ENCODE measurements at places on chromosomes 16 and 17. TPM values are rescaled to one million over a fixed set of nuclear protein-coding genes. Genes with fewer than 3 reads are reported as not detected.
A peak's percentile ranks its signal among the peaks of the same experiment; 100 is the strongest.

The LGALS9B gene
- 1.2 TPM for total RNA-seq

The MPP3 gene
- total RNA-seq = 23.9 TPM

The ZNF205 gene
- 4.1 TPM for total RNA-seq

The C17orf113 gene
- total RNA-seq = 0.86 TPM

The KRT20 gene
- not detected for total RNA-seq

The MMP25 gene
- total RNA-seq = 113 TPM

The IFT20 gene
- 30.7 TPM for total RNA-seq

DNA sequence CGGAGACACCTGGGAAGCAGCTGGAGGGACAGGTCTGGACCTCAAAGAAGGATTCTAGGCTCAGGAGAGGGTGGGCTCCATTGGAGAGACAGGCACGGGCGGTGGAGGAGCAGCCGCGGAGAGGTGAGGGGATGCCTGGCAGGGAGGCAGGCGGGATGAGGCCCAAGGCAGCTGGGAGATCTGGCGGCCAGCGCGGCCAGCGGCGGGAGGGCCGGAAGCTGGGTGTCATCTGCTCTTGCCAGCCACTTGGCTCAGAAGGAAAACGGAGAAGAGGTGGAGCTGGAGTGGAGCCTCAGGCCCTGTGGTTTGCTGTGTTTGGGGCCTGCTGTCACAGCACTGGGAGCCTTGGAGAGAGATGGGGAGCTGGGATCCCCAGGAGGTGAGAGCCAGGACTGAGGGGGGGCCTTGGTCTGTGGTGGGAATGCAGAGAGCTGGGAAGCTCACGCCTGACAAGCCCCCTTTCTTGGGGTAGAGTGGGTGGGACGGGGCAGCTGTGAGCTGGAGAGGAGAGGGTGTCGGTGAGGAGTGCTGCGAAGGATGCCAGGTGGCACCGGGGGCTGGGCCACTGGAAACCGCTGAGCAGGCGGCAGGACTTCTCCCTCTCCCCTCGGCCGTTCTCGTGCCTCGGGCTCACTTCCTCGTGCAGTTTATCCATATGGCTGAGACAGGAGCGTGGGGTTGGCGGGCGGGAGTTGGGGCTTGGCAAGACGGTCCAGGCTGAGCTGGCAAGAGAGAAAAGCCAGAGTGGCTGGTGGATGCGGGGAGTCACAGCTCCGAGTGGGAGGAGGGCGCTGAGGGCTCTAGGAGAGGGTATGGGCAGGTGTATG lies 8.0 kb downstream of the TBC1D24 start:
- H3K27ac ChIP-seq = peak overlapping the region; percentile 60
- no peaks in the 10 kb centered on the region for H3K36me3 ChIP-seq
- DNase-seq = no peak
- H3K4me1 ChIP-seq = peaks cover 11% of the 10 kb centered on the region

GRCh38 chr17:17491031-17491471 lies 5.1 kb downstream of the RASD1 start:
- H3K36me3 ChIP-seq = peaks cover 2% of the 10 kb centered on the region
- peaks cover 50% of the 10 kb centered on the region for H3K4me1 ChIP-seq
- DNase-seq = peak; percentile 38

GRCh38 chr16:4679850-4680636 lies 13.3 kb upstream of the NUDT16L1 start:
- H3K27me3 ChIP-seq = no peaks in the 10 kb centered on the region
- peaks cover 48% of the 10 kb centered on the region for H3K4me1 ChIP-seq
- DNase-seq = peak; percentile 95
- peak overlapping the region; percentile 23 for H3K4me3 ChIP-seq

GRCh38 chr17:72387969-72388368 lies 267.1 kb downstream of the SOX9 start:
- DNase-seq = no peak
- no peak overlapping the region for H3K4me3 ChIP-seq
- no peak overlapping the region for H3K27ac ChIP-seq
- H3K27me3 ChIP-seq = no peaks in the 10 kb centered on the region

- no peak overlapping the region for H3K27ac ChIP-seq
- H3K27me3 ChIP-seq = peaks cover 8% of the 10 kb centered on the region
- H3K4me1 ChIP-seq = peaks cover 32% of the 10 kb centered on the region
- DNase-seq = peak; percentile 69
- H3K4me3 ChIP-seq = no peak overlapping the region
Observed at GRCh38 chr16:31480851-31481536, 1.9 kb upstream of the SLC5A2 start.

DNA sequence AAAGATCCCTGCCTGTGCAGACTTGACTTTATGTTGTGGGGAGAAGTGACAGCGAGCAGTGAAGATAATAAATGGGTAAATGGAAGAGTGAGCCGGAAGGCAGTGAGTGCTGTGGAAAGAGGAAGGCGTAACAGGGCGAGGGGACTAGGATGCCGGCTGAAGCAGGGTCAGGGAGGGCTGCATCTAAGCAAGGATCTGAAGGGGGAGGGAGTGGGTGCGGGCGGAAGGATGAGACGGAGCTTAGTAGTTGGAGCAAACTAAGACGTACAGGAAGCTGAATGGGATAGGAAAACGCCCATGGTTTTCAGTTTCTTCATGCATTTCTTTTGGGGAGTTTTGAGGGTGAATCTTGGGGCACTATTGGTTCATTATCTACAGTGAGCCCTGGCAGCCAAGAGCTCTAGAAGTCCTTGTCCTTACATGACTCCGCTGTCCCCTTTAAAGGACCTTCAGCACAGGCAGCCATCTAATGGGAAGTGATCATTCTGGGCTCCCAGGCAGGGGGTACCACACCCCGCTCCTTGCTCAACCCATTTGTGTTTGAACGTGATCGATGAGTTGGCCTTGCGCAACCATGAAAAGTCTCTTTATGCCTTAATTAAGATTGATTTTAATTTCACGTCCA lies 10.4 kb upstream of the NAT9 start:
- peaks cover 42% of the 10 kb centered on the region for H3K36me3 ChIP-seq
- peak overlapping the region; percentile 9 for H3K27ac ChIP-seq
- DNase-seq = no peak
- H3K4me1 ChIP-seq = peaks cover 53% of the 10 kb centered on the region

- no peaks in the 10 kb centered on the region for H3K27me3 ChIP-seq
- peaks cover 72% of the 10 kb centered on the region for H3K4me1 ChIP-seq
- no peak overlapping the region for H3K27ac ChIP-seq
- peaks cover 66% of the 10 kb centered on the region for H3K36me3 ChIP-seq
- no peak overlapping the region for H3K4me3 ChIP-seq
Observed at GRCh38 chr16:30603945-30604315, 6.3 kb downstream of the ZNF689 start.

- H3K27me3 ChIP-seq = no peaks in the 10 kb centered on the region
- no peak for DNase-seq
- no peaks in the 10 kb centered on the region for H3K36me3 ChIP-seq
- H3K27ac ChIP-seq = no peak overlapping the region
- H3K4me1 ChIP-seq = peaks cover 62% of the 10 kb centered on the region
Observed at GRCh38 chr17:27491713-27492190, 35.5 kb downstream of the KSR1 start.

DNA sequence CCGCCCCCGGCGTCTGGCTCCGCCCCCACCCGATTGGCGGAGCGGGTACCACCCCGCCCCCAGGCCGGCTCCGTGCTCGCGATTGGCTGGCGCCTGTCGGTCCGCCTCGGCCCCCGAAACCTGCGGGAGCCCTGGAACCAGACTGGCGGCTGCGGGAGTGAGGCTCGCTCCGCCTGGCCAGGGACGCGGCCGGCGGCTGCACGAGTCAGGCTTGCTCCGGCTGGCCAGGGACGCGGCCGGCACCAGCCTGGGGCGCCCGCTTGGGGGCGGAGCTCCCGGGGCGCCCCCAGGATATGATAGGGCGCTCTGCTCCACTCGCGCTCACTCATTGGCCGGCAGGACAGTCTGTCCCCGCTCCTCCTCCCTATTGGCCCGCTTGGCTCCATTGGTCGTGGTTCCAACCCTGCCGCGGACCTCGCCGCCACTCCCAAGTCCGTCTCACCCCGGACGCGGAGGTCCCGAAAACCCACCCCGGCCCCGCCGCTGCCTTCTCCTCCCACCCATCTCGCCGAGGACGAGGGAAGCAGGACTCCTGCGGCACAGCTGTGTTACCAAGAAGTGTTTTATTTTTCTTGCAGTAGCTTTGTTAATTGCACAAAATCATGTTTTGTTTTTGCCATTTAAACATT lies 340 bp upstream of the ROGDI start:
- H3K4me3 ChIP-seq = peak overlapping the region; percentile 80
- peaks cover 33% of the 10 kb centered on the region for H3K36me3 ChIP-seq

GRCh38 chr16:2963723-2964474 lies at the start of gene KREMEN2:
TSS of gene KREMEN2 (plus strand) at chr16:2964275. CDS start at chr16:2964521, 246 bp downstream.
- peaks cover 74% of the 10 kb centered on the region for H3K27me3 ChIP-seq
- H3K4me1 ChIP-seq = peaks cover 77% of the 10 kb centered on the region
- peak within 1 kb of the TSS; percentile 27 for H3K4me3 ChIP-seq
- no peak within 1 kb of the TSS for H3K27ac ChIP-seq

DNA sequence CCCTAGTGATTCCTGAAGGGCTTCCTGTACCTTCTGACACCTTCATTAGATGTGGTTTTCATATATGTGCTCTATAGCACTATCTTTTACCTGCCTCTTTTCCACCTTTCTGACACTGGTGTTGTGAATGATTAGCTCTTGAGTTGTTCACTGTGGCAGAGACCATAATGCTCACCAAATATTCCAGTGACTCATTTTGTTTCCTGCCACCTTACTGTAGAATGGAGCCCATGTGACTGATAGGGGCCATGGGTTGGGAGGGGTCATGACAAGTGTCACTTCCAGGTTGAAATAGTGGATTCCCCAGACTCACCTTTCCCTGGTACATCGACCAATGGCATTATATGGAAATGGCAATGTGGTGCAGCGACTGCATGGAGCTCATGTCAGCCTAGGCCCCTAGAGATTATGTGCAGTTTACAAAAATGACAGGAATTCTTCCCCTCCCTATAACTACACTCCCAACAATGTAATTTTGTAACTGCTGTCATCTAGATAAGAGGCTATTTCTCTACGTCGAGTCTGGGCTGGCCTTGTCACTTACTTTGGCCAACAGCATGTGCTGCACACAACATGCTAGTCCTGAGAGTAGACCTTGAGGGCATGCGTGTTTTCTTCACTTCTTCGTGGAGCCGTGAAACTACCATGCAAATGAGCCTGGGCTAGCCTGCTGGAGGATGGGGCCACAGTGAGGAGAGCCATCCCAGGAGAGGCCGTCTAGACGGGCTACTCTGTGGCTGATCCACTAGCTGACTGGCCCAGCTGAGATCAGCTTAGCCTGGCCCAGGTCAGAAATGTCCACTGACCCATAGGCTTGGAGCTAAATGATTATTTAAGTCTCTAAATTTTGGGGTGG lies 409.5 kb downstream of the CA10 start:
- no peaks in the 10 kb centered on the region for H3K4me1 ChIP-seq
- DNase-seq = no peak
- no peak overlapping the region for H3K27ac ChIP-seq
- H3K27me3 ChIP-seq = no peaks in the 10 kb centered on the region

DNA sequence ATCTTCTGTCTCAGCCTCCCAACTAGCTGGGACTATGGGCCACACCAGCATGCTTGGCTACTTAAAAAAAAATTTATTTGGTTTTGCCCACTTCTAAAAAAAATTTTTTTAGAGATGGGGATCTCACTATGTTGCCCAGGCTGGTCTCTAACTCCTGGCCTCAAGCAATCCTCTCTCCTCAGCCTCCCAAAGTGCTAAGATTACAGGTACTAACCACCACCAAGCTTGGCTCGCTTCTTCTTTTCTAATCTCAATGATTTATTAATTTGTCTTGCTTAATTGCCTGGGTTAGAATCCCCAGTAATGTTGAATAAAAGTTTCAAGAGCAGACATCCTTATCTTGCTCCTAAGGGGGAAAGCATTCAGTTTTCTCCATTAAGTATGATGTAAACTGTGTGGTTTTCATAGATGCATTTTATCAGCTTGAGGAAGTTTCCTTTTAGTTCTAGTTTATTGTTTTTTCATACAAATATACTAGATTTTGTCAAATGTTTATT lies 65.8 kb upstream of the NACA2 start:
- H3K27me3 ChIP-seq = no peaks in the 10 kb centered on the region
- no peak overlapping the region for H3K27ac ChIP-seq
- no peaks in the 10 kb centered on the region for H3K4me1 ChIP-seq
- H3K36me3 ChIP-seq = no peaks in the 10 kb centered on the region
- no peak for DNase-seq

GRCh38 chr16:25030420-25031131 lies 15.4 kb upstream of the ARHGAP17 start:
- H3K4me1 ChIP-seq = peaks cover 11% of the 10 kb centered on the region
- H3K27ac ChIP-seq = peak overlapping the region; percentile 83
- no peaks in the 10 kb centered on the region for H3K36me3 ChIP-seq
- DNase-seq = no peak
- no peaks in the 10 kb centered on the region for H3K27me3 ChIP-seq

DNA sequence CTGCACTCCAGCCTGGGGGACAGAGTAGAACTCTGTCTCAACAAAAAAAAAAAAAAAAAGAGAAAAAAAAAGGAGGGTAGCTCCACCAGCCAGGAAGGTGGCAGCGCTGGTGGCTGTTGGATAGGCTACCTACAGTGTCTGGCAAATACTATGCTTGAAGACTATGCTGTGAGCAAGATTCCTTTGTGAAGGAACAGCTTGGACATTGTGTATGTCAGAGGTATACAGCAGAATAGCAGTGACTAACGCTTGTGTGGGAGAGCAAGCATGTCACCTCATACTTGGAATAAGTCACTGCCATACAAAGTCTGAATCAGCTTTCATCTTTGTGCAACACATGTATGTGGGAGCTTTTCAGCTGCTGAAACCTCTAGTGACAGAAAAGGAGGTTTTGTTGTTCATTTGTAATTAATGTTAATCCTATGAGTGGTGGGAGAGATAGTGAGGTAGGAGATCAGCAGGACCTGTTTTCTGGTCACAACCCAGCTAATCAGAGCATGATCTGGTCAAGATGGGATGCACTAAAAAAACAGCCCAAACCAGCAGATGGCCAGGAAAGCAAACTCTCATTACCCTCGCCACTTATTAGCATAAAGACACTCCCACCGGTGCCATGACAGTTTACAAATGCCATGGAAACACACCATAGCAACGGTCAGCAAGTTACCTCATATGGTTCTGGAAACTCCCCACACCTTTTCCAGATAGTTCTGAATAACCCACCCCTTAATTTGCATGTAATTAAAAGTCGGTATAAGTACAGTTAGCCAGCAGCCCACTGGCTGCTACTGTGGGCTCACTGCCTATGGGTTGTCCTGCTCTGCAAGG lies 6.8 kb upstream of the ITGAD start:
- no peaks in the 10 kb centered on the region for H3K27me3 ChIP-seq
- no peak for DNase-seq
- no peaks in the 10 kb centered on the region for H3K4me1 ChIP-seq
- H3K36me3 ChIP-seq = no peaks in the 10 kb centered on the region
- H3K27ac ChIP-seq = no peak overlapping the region

- H3K36me3 ChIP-seq = no peaks in the 10 kb centered on the region
- no peaks in the 10 kb centered on the region for H3K4me1 ChIP-seq
- no peak for DNase-seq
- H3K27ac ChIP-seq = no peak overlapping the region
Observed at GRCh38 chr16:60142619-60143347, 1408.7 kb upstream of the GOT2 start.

Measured in spleen (tissue), 13 donors.